ENCODE measurements at places on chromosomes 11 and 22.

- DNase-seq = no peak
These were observed 8.9 kb downstream of the OLFML1 start for GRCh38 chr11:7494086-7494745.

DNA sequence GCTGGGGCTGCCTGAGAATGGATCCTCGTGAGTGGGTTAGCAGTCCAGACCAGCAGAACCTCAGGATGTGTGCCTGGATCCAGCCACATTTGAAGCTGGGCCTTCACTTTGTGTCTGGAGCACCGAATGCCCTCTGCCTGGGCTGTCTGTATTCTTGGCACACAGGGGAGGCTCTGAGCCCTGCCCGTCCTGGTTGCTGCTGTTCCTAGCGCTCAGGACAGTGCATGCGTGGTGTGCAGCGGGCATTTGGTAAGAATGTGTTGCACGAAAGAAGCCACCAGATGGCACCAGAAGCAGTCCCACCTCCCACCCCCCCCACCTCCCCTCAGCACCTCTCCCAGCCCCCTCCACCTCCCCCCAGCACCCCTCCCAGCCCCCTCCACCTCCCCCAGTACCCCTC, 4.1 kb upstream of the MAPK11 start:
- DNase-seq = peak; percentile 57

DNA sequence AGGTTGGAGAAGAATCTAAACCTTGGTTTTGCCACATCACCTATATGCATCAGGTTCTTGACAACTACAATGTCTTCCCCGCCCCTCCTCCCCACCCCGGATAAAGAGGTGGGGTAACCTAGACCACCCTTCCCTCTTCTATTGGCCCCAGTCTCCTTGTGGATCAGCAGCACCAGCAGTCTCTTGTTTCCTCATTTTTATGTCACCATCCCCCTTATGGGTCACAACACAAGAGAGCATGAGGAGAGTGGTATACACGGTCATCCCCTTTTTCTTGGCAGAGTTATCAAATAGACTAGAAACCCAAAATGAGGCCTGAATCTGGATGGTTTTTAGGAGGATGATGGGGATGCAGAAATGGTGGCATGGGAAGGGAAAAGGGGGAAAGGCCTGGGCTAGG, 1.2 kb downstream of the MS4A4E start:
- no peak for DNase-seq

GRCh38 chr11:45924036-45924915, 1.8 kb downstream of the LARGE2 start:
- no peak for DNase-seq

GRCh38 chr11:22407921-22408320, 69.7 kb downstream of the SLC17A6 start:
- no peak for DNase-seq

DNA sequence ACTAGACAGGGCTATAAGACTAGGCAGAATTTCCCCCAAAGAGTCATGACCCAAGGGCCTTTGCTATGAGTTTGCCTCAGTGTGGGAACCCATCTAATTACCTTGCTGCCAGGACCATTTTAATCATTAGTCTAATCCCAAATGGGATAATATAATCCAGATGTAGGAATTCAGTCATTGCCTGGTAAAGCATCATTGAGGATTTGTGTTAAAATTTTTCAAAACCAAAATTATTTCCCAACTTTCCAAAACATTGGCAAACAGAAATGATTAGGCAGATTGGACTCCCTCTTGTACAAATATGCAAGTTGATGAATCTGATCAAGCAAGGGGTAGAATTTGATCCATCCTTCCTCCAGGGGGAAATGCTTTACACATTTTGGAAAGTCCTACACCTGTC, 16.2 kb upstream of the MMP13 start:
- DNase-seq = no peak

- DNase-seq = no peak
These were observed 94.0 kb upstream of the OR4B1 start for GRCh38 chr11:48122656-48123055.

DNA sequence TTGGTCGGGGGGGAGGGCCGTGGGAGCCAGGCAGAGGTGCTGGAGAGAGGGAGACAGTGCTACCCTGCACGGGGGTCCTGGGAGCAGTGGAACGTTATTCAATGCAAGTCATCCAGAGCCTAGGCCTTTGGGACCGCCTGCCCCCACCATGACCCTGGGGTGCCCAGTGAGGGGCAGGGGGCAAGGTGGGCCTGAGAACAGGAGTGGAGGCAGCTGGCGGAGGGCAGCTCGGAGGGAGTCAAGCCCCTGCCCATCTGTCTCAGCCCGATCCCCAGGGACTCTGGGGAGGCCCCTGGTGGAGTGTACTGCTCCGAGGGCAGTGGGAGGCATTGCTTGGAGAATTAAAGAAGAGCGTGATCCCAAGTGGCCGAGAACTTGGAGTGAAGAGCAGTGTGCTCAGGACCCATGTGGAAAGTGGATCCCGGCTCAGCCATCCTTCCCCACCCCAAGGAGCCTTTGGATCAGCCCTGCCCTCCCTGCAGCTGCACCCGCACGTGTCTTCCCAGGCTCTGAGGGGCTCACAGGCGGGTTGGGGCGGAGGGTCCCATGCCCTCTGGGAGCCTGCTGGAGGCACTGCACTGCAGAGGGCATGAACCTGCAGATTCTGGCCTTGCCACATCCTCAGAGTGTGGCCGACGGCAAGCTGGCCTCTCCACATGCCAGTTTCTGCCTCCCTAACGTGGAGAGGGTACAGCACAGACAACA, 34.0 kb upstream of the SMIM38 start:
- no peak for DNase-seq

DNA sequence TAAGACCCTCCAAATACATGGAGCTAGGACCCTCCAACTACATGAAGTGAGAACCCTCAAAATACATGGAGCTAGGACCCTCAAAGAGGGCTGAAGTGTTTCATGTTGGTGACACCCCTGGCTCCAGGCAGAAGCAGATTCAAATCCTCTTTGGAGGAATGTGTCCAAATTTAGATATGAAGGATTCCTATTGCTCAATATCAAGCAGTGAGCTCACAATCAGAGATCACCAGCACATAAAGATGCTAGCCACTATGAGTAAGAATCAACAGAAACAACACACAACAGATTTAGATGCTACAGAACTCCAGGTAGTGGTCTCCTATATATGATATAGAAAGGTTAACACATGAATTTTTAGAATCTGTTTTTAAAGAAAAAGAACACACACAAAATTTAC, 11.2 kb upstream of the RAB3IL1 start:
- DNase-seq = no peak

DNA sequence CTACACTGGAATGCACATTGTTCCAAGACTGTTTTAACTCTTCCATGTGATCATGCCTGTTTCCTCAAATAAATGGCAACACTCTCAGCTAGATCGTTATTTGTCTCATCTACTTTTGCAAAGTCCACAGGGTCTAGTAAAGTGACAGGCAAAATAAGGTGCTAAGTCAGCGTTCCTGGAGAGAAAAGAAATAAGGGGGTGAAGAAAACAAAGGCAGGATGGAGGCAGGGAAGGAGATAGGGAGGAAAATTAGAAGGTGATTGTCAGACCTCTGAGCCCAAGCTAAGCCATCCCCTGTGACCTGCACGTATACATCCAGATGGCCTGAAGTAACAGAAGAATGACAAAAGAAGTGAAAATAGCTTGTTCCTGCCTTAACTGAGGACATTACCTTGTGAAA, 132.1 kb downstream of the RAB38 start:
- no peak for DNase-seq

- no peak for DNase-seq
These were observed 201.0 kb upstream of the NAV2 start for GRCh38 chr11:19511413-19512183.

DNA sequence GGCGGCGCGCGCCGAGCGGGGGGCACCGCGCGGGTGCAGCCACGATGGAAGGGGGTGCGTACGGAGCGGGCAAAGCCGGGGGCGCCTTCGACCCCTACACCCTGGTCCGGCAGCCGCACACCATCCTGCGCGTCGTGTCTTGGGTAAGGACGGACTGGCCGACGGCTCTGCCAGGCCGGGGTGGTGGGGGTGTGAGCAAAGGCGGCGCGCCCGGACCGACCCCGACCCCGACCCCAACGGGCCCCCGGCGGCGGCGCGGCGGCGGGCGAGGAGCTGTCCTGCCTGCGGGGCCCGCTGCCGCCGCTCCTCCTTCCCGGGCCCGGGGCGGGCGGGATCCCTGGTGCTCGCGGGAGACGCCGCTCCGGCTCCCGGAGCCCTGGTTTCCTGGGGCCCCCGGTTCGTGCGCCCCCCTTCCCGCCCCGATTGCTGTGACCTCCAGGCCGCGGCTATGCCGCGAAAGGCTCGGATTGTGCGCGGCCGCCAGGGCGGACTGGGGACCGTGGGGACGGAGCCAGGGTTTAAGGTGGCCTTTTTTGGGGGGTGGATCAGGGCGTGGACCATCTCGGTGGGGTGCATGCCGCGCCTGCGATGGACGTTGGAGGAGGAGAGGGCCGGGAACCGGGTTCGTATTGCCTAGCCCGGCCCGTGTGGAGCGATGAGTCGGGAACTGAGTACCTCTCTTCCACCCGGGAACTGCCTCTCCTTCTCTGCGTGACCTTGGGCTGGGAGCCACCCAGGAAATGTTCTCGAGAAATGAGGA, at the start of gene SYNGR1:
Gene SYNGR1, plus strand, starts transcription at position 25 of the 760 bp plus-strand sequence. Its CDS starts 20 bp downstream, at position 45.
- no peak for DNase-seq

DNA sequence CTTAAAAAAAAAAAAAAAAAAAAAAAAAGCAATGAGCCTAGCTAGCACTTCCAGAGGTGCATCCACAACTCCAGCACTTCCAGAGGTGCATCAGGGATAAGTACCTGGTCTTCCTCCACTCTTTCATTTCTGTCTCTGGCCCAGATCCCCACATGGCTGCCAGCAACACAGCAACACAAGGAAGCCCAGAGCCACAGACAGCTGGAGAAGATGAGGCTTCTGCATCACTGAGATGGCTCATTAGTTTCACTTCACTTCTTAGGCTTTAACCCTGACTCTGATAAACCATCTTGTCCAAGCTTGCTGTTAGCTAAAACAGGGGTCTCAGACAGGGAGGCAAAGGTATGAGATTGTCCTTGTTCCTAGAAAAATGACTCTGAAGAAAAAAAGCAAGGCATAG, 35.6 kb downstream of the PC start:
- no peak for DNase-seq

DNA sequence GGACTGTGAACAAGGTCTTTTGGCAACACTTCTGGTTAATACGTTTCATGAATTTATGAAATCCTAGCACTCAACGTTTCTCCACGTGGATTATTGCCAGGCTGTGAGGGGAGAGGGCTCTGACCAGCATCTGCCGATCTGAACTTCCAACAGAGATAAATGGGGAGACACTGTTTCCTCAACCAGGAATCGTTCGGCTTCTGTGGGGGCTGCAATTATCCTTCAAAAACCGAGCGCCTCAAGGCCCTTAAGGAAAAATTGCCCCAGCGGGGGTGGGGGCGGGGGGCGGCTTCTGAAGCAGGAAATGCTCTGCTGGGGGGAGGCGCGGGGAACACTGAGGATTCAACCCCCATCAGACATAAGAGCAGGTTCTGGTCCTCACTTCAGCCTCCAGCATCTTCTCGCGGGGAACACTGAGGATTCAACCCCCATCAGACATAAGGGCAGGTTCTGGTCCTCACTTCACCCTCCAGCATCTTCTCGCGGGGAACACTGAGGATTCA, 155.6 kb downstream of the BRD1 start:
- no peak for DNase-seq

DNA sequence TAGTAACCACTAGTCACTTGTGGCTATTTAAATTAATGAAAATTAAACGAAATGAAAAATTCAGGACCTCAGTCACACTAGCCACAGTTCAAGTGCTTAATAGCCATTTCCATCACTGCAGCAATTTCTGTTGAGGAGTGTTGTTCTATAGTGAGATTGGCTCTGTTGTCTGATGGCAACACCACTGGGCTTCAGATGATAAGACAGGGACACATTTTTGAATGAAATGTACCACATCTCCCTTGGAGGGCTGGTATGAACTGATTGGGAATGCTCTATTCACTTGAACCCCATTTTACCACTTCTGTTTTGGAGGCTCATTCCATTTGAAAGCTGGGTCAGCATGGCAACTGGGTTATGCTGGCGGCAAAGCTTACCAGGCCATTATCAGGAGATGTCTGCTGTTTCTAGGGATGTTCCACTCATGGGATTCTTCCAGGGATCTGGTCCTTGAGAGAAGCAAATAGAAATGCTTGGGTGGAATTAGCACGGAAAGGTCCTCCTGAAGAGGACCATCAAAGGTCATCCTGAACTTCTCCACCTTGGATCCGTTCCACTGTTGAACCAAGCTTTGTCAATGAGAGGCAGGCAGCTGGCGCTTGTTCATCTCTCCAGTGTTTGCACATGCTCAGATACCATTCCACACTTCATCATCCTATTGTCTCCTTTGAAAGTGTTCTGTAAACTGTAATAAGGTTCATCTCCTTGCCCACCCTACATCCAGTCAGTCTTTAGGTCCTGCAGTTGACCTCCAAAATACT, 7.6 kb downstream of the AMOTL1 start:
- no peak for DNase-seq

DNA sequence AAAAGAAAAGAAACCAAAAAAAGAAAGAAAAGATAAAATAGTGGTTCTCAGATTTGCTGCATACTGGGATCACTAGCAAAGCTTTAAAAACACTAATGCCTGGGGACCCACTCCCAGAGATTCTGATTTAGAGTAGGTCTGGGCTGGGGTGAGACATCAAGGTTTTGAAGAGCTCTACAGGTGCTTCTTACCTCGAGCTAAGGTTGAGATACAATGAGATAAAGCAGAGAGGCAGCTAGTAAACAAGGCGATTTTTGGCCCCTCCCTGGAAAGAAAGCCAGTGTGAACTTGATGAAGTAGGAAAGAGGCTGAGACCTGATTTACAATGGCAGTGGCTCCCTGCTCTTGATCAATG, 327.6 kb upstream of the CCDC90B start:
- DNase-seq = no peak

DNA sequence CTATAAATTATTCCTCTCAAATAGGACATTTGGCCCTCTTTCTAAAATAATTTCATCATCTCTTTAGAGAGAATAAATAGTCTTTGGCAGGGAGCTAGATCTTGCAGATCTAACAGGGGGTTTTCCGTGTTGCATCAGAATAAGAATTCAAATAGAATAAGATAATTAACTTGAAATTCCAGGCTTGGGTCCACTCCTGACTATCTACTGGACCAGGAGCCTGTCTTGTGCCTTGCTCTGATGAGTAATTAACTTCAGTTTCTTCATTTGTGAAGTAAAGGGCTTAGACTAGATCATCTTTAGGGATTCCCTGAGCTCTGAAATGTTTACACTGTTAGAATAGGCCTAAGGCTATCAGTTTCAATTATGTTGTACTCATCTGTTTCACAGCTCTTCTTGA, 23.5 kb upstream of the TMEM123 start:
- no peak for DNase-seq

DNA sequence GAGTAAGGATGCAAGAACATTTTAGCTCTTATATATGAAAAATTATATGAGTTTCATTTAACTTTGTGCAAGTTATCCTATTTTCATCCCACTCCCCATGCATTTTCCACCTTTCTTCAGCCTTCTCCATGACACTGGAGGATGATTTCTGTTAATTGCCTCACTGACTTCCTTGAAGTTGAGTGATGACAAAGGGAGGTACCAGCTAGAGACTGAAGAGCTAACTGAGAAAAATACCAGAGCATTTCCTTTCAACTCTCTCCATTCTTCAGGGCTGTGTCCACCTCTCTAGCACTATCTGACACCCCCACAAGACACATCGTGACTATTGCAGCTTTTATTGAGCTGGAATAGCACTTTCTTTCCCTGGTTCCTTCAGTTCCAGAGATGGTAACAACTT, 711.6 kb upstream of the LRRC4C start:
- no peak for DNase-seq

GRCh38 chr11:61141601-61142028, 19.6 kb downstream of the VPS37C start:
- DNase-seq = no peak
